ENCODE measurements at places on chromosomes 5 and 9. TPM values are rescaled to one million over a fixed set of nuclear protein-coding genes. Genes with fewer than 3 reads are reported as not detected.

Gene IFNA2
- not detected for total RNA-seq

Gene PRUNE2
- 0.27 TPM for total RNA-seq

Gene FAM174A
- total RNA-seq = 11.5 TPM

Gene FOXB2
- not detected for total RNA-seq

Gene ROPN1L
- total RNA-seq = 0.55 TPM

Gene PCDHA4
- not detected for total RNA-seq

Gene SLC6A3
- total RNA-seq = not detected

Gene B4GALT1
- 60.6 TPM for total RNA-seq

Gene SLC36A3
- total RNA-seq = not detected

GRCh38 chr5:123814801-123815470 lies 303.0 kb downstream of the CSNK1G3 start:
- DNase-seq = no peak

DNA sequence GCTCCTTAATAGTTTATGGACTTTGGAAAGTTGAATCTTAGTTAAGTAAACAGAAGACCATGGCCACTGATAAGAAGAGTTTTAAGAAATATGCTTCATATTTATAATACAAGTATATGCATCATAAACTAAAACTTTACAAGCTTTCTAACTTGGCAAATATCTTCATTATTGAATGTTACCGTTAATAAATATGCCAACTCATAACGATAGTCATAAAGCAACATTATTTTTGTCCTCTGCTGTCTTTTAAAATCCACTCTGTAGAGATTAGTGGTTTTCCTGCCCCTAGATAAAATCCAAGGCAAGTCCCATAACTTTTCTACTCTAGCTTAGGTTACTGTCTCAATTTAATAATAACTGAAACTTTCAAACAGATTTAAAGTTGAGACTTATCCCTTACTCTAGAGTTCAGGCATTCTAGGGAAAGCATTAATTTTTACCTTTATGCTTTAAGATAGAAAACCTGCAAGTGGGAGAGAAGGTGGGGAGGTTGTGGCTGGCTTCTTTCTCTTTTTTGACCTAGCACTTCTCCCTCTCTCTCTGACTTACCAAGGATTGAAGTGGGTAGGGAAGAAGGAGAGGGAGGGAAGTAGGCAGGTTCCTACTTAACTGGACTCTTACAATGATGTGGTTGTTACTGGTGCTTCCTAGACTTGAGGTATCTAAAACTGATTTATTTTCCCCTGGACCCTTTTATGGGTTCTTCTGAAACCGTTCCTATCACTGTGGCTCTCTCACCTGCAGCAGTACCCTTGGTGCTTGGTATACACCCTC lies 29.6 kb downstream of the RNF145 start:
- DNase-seq = no peak

GRCh38 chr9:16136451-16136850 lies 583.6 kb downstream of the CCDC171 start:
- DNase-seq = no peak

DNA sequence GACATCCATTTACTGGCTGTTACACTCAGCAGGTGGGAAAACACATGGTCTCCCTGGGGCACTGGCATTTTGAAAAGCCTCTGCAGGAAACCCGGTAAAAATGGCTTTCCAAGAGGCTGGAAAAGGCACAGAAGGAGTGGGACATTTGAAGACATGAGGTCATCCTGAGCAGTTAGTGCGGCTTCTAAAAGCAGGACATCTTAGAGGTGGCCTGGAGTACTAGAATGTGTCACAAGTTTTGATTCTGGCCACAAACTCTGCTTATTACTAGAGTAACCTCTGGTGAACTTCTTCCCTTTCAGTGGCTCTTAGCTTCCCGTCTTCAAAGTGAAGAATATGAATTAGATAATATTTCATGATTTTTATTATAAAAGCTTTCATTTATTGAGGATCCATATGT lies 423.0 kb upstream of the BRINP1 start:
- no peak for DNase-seq

GRCh38 chr5:111434800-111435199 lies 77.5 kb downstream of the STARD4 start:
- no peak for DNase-seq

GRCh38 chr9:126084008-126084407 lies 242.6 kb upstream of the MVB12B start:
- DNase-seq = no peak

DNA sequence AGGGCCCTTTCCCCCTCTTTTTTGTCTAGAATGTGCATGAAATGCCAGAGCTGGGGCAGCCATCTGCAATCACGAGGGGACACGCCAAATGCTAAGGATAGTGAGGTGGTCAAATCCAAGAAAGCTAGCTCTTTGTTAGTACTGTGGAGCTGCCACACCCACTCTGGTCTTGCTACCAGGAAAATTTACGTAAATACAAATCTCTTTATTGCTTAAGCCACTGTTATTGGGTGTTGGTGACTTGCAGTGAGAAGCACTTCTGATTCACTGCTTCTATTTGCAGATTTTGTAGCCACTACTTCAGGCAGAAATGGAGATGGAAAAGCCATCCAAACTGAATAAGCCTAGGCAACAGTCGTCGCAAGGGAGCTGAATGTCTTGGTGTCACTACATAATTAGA lies 25.6 kb upstream of the SUSD1 start:
- no peak for DNase-seq

DNA sequence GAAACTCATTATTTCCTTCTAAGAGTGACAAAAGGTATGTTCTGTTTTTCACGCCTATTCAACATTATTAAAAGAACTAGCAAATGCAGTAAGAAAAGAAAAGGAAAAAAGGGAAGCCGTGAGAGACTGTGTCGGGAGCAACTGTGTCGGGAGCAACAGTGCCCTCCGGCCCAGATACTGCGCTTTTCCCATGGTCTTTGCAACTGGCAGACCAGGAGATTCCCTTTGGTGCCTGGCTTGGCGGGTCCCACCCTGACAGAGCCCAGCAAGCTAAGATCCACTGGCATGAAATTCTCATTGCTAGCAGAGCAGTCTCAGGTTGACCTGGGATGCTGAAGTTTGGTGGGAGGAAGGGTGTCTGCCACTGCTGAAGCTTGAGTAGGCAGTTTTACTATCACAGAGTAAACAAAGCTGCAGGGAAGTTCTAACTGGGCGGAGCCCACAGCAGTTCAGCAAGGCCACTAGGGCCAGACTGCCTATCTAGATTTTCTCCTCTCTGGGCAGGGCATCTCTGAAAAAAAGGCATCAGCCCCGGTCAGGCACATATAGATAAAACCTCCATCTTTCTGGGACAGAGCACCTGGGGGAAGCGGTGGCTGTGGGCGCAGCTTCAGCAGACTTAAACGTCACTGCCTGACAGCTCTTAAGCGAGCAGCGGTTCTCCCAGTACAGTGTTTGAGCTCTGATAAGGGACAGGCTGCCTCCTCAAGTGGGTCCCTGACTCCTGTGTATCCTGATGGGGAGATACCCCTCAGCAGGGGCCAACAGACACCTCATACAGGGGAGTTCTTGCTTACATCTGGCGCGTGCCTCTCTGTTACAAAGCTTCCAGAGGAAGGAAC lies 1237.4 kb upstream of the CDH18 start:
- DNase-seq = no peak

DNA sequence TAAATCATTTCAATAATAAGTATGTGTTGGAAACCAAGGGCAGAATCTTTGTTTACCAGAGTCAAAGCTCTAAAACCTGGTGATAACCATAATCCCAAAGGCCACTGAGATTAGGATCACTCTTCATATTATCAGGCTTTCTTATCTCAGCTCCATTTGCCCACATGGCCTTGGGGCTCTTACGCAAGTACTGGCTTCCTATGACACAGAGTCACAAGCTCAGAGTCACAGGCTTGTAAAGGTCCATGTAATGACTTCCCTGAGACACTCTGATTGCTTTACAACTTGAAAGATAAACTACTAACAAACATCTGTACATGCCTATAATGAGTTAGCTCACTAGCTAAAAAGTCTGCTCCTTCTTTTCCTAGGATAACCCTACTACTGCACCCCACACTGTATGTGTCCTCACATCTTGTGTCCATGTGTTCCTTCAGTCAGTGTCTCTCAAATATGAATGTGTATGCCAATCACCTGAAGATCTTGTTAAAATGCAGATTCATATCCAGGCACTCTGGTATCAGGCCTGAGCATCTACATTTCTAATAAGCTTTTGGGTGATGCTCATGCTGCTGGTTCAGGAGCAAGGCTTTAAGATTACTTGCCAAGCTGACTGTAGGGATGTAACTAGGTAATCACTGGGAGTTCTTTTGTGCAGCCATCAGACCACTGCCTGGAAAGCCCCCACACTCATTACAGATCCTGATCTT lies 28.4 kb downstream of the SEMA6A start:
- no peak for DNase-seq

DNA sequence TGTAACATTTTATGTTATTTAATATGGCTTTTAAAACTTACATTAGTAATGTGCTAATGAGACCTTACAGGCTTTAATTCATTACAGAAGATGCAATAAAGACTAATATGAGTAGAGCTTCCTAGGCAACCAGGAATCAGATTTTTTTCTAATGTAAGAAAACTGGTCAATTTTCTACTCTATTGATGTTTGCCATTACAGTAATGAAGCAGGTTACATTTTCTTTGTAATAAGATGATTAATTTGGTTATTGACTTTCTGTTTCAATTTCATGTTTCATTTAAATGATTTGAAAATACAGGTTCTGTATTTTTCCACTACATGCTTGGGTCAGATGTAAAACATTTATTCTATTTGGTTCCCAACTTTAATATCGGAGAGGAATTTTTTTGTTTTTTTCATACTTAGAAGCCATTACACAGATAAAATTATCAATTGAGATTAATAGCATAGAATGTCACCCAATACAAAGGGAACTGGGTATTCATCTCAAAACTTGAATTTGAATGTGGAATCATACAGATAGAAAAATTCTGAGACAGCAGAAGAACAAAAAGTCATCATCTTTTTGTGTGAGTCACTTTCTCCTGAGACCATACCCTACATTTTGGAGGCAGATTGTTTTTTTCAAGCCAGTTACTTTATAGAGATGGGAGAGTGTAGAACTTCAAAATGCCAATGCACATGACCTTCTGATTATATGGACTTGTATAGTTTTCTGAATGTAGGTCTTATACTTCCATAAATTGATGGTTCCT lies 133.6 kb upstream of the HMHB1 start:
- DNase-seq = no peak

DNA sequence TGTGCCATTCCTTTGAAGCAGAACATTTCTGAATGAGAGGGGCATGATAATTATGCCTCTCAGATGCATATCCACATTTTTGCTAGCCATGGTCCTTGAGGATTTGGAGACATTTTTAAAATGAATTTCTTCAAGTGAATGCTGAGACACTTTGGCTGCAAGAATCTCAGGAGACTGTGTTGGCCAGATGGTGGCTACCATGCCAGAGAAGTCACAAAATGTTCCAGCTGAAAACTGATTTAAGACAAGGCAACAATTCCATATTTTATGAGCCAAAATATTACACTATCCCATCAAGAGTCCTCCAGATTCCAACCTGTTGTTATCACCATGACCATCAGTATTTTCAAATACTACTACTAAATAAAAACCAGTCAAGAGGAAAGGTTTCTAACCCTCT lies 859.5 kb upstream of the DMAC1 start:
- no peak for DNase-seq

- DNase-seq = no peak
Observed at GRCh38 chr9:30505311-30505710, 1879.1 kb upstream of the ACO1 start.

DNA sequence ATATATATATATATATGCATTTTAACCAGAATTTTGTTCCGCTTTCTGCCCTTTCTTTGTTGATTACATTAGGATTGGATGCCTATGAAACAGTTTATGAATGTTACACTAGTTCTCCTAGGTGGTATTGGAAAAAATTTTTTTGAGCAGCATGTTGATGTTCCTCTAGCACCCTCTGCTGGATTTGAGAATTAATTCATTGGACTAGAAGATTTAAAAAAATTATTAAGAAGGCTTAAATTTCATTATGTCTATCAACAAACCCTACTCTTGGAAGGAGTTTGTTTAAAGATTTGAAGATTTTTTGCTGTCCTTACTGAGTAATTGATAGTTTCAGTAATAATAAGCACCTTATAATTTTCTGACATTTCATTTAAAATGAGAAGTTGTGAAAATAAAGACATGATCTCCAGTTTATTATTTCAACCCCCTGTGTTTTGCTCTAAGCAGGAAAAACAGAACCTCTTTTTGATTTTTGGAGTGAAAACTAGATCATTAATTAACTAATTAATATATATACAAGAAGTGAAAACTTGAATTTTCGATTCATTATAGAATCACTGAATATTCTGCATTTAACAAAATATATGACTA lies 89.6 kb downstream of the CCDC171 start:
- DNase-seq = no peak

- no peak for DNase-seq
Observed at GRCh38 chr5:151051931-151052608, 28.8 kb downstream of the TNIP1 start.

- no peak for DNase-seq
Observed at GRCh38 chr9:13181652-13182051, 97.8 kb downstream of the MPDZ start.

DNA sequence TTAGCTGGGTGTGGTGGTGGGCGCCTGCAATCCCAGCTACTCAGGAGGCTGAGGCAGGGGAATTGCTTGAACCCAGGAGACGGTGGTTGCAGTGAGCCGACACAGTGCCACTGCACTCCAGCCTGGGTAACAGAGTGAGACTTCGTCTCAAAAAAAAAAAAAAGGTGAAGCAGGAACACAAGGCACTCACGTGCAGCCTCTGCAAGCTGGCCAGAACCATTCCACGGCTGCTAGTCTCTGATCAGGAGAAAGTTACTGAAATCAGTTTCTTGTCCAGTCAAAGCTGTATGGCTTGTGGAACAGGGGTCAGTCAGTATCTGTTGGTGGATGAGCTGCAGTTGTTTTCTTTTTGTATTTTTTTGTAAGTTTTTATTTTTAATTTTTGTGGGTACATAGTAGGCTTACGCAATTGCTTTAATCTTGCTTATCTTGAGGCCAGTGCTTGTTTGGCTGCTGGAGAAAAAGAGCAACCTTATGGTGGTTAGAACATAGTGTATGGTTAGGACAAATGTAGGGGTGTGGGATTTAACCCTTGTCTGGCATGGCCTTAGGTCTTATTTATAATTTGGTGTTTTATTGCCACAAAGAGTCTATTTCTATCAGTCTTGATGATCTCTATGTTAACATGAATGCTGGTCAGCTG lies 32.7 kb upstream of the GTF2H2C start:
- no peak for DNase-seq

DNA sequence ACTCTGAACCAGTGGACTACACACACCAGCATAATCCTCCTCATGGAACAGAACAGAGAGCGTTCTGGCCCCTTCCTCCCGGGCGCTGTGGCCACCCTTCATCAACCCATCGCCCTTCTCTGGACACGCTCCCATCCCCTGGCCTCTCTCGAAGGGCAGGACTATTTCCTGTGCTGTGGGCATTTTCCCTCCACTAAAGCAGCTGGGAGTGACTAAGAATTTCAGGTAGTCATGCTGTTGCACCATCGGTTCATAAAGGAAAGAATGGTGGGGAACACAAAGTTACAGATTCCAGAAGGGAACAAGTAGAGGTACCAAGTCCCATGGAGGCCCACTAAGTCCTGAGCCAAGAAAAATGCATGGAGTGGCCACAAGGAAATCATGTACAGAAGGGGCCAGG lies 68.6 kb downstream of the EPB41L4B start:
- no peak for DNase-seq

GRCh38 chr5:116573702-116574366 lies 789 bp downstream of the SEMA6A start:
- no peak for DNase-seq
